HS-27A (cell line): ENCODE measurements at places on chromosomes 11 and 22.

DNA sequence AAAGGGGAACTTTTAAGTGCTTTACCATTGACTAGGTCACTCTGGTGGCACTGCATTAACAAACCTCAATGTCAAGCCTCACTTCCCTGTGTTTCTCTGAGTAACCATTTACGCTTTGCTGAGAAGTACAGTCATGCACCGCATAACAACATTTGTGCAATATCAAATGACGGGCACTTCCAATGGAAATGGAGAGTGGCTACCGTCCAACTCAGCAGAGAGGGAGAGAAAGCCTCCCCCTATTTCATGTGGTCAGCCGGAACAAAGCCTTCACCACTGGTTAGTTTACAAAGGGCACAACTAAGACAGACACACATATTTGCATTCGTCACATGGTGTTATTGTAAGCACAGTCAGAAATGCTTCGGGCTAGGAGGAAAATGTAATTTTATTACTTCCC, 117.3 kb downstream of the RASSF10 start:
- DNase-seq = peak; percentile 86

DNA sequence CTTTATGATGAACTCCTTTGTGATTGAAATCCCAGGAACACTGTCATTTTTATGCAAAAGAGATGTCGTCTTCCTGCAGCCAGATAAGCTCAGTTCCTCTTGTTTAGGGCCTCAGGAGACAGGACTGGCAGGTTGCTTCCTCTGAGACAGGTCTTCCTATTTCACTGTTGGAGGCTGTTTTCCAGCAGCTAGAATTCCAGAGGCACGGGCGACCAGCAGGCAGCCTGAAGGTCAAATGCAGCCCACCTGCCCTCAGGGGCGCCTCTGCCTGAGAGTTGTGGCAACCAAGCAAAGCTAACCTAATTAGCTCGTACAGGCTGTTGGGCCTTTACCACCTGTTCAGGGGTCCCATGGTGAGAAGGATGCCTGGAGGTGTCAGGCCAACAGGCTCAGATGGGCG, 22.3 kb downstream of the SLC6A5 start:
- DNase-seq = no peak

GRCh38 chr11:117843666-117844484, 19.3 kb upstream of the FXYD2 start:
- no peak for DNase-seq

GRCh38 chr22:19396934-19397733, 34.4 kb downstream of the HIRA start:
- DNase-seq = no peak

DNA sequence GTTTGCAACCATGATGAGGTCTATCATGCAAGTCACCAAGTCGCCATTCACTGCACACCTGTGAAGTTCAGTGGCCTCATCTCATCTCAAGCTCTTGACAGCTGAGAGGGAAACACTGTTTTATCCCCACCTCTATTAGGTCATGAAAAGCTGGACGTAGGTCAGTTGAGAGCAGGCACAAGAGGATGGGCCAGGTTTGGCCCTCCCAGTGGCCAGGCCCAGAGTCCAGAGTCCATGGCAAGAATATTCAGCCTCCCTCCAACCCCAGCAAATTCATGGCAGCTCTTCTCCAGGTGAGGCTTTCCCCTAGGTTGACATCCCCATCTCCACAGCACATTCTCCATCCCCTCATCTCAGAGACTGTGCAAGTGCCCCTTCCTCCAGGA, 22.0 kb upstream of the ISX start:
- DNase-seq = no peak

- no peak for DNase-seq
These were observed 8.4 kb upstream of the SLC2A11 start for GRCh38 chr22:23849009-23850006.

DNA sequence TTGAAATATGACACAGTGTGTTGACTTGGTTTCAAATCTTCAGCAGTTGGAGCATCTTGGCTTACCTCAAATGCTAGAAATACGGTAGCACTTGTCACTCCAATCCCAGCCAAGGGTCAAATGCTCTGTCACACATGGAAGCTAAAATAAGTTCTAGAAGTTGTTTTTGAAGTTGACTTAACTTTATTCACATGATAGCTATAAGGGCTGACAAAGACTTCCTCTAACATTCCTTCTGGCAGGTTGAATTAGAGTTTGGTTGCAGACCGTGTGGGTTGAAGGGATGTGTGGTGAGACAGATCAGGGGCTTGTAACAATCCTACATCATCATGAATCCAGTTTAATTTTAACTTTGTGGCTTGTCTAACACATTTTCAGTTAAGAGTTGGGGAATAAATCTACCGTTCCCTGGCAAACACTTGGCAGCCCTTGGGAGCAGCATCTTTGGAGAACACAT, 4.6 kb downstream of the SLN start:
- no peak for DNase-seq

DNA sequence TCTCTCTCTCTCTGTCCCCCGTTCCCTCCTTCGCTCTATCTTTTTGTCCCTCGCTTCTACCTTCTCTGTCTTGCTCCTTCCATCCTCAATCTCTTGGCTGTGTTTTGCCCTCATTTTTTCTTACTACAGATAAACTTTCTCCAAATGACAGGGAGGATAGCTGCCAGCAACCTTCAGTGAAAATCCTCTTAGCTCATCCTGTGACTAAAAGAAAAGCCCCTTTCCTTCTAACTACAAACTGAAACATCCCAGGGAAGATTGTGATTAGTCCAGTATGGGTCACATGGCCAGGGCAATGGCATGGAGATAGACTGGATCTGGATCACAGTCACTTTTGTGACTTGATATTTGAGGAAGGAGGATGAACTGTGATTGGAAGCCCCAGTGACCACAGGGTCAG, 10.4 kb downstream of the SPON1 start:
- DNase-seq = no peak

GRCh38 chr11:44625759-44626523, 60.5 kb downstream of the CD82 start:
- no peak for DNase-seq

- DNase-seq = no peak
These were observed 4.2 kb downstream of the LHFPL7 start for GRCh38 chr22:24942301-24942700.

- no peak for DNase-seq
These were observed 562.1 kb downstream of the BUD13 start for GRCh38 chr11:116210663-116211062.

GRCh38 chr11:120784566-120785251, 239.2 kb upstream of the TBCEL start:
- DNase-seq = no peak

GRCh38 chr11:128341280-128342248, 245.8 kb downstream of the ETS1 start:
- no peak for DNase-seq

- DNase-seq = peak; percentile 49
These were observed 13.2 kb downstream of the EHF start for GRCh38 chr11:34633990-34634693.

- DNase-seq = no peak
These were observed 90.9 kb downstream of the PDHX start for GRCh38 chr11:35007277-35007676.

DNA sequence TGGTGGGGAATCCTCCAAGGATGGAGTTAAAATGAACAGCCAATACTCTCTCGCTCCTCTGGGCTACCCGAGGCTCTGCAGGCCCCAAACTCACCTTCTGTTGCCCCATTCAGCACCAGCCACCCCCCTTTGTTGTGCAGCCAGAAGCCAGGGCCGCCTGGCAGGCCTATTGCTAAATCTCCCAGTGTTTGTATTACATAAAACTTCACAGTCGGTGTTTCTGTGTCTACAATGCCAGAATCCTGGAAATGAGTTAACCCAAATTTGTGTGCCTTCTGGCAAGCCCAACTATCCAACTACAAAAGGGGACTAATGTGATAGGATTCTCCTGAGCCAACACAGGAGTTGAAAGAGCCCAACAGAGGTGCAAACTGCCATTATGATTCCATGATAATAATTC, 9.3 kb downstream of the KCNJ5 start:
- DNase-seq = no peak

- no peak for DNase-seq
These were observed 109.7 kb upstream of the RRM1 start for GRCh38 chr11:3984896-3985295.

DNA sequence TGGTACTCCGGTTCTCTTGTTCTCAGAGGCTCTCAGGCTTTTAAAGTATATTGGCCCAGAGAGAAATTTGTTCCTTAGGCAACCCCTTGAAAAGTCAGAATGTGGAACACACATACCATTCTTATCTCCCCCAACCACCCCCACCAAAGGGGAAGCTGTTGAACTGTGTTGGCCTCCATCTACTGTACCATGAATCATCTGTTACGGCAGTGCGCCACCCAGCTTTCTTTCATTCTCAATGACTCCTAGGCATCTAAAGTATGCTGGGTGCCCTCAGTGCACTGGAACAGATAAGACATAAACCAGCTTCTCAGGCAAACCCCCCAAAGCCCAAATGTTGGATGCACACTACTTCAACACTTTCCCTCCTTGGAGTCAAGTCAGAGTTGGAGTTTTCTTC, 696.2 kb upstream of the TENM4 start:
- peak; percentile 80 for DNase-seq

GRCh38 chr11:76856106-76856505, 4.6 kb upstream of the ACER3 start:
- DNase-seq = no peak

- DNase-seq = no peak
These were observed 417.7 kb downstream of the INSC start for GRCh38 chr11:15532432-15532831.
